NCI-H1436 (cell line): ENCODE measurements at places on chromosomes 5 and 9.

DNA sequence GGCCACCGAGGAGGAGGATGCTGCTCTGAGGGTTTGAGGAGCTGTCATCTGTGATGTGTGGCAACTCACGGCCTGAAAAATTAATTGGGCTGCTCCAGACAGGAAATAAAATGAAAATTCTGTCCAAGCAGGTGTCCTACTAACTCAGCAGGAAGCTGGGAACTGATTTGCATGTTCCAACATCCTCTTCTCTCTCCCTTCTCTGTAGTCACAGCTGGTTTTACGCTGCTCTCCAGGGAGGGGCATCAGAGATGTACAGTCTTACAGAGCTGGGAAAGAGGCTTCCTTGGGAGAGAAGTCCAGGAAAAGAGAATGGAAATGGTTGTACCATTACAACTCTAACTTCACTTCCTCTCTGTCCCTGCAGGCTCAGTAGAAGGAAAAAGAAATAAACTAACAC lies 24.2 kb upstream of the SIL1 start:
- DNase-seq = no peak

DNA sequence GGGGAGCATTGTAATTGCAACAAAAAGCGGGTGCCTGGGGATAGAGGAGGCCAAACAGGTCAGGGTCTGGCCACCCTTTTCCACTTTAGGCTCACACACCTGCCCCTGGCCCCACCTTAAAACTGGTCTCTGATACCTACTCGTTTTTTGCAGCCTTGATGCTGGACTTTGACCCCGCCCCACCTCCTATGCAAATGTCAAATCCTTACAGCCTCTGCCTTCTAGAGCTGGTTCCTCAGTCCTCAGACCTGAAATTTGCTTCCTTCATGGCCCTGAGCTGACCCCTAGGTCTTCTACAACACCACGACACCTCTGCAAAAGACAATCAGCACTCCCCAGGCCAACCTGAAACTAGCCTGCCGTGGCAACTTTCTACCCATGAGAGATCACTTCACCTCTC lies 37.7 kb downstream of the SMIM23 start:
- no peak for DNase-seq

DNA sequence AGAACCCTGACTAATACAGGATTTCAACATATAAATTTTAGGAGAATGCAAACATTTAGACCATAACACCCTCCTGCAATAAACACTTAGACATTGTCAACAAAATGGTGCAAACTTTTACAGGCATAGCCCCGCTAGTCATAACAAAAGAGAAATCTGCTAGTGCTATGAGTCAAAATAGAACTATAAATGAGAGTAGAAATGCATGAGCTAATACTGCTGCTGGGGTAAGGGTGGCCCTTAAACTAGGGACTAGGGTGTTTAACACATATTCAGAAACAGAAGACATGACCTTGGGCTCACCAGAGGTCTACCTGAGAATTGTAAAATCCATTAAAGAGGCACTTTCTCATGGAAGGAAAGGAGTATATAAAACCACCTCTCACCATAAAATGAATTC lies 131.6 kb downstream of the TLR4 start:
- no peak for DNase-seq

DNA sequence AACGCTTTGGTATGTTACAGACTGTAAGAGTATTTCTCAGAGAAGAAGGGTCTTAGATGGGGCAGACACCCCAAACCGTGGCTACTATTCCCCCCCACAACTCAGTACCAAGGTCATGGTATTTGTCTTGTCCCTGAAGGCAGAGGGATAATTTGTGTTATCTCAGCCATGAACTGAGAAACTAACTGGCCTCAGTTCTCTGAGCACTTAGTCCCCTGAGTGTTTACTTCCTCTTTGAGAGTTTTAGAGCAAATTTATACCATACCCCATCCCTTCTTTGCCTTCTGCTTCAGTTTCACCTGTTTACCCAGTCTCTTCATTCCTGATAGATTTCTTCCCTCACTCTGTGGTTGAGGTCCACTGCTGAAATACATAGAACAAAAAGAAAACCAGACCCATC lies 183.9 kb downstream of the LRRC70 start:
- DNase-seq = no peak

GRCh38 chr9:134043531-134043988 lies 18.3 kb downstream of the BRD3OS start:
- no peak for DNase-seq

- no peak for DNase-seq
Observed at GRCh38 chr9:113322671-113323070, 17.4 kb downstream of the WDR31 start.

DNA sequence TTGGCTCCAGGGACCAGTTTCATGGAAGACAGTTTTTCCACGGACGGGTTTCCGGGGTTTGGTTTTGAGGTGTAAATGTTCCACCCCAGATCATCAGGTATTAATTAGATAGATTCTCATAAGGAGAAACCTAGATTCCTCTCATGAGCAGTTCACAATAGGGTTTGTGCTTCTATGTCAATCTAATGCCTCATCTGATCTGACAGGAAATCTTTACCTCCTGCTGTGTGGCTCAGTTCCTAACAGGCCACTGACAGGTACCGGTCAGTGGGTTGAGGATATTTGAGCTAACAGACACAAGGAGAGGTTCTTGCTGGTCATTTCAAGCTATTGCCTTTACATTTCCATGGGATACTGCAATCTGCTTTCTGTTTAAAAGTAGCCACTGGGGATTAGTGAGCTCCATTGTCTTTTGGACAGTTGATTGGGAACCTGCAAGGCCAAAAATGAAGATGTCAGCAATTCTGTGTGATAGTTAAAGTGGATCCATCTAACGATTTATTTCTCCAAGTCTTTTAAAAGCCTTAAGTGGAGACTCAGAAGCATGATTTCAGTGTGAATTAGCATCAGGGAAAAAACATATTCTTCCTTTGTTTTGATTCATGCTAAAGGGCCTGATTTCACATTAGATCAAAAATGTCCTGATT lies 38.6 kb downstream of the MRPS30 start:
- DNase-seq = no peak

DNA sequence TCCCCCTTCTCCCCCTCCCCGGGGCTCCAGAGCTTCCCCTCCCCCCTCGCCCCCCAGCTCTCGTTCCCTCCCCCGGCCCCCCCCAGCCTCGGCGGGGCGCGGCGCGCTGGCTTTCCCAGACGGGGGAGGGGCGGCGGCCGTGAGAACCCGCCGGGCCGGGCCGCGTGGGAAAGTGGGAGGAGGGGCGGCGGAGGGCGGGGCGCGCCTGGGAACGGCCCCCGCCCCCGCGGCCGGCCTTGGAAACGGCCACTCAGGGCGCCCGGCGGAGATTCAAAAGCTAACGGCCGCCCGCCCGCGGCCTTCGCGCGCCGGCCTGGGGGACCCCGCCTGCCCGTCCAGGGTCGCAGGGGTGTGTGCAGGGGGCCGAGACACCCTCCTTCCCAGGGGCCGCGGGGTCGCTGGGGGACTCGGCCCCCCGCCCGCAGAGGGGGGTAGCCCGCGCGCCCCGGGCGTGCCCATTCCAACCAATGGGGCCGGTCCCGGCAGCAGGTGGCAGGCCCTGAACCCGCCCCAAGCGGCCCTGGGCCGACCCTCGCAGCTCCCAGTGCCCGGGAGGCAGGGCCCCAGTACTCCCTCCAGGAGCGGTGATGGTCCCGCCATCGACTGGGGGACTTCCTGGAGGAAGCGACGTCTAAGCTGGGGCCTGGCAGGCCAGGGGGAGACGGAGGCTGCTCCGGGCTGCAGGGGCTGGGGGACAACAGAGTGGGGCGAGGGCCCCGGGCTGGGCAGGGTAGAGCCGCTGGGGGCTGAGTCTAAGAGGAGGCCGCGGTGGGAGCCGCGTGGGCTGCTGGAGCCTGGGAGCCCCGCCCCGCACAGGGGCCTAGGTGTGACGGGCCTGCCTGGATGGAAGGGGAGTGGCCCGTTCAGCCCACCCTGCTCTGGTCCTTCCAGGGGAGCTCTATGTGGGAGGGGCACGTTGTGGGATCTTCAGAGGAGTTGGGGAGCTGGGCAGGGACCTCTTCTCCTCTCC lies 14.2 kb upstream of the NRARP start:
- DNase-seq = peak; percentile 55

GRCh38 chr9:107299437-107299836 lies 16.4 kb downstream of the RAD23B start:
- DNase-seq = no peak

GRCh38 chr9:18890372-18890771 lies 142.6 kb downstream of the SAXO1 start:
- DNase-seq = no peak

DNA sequence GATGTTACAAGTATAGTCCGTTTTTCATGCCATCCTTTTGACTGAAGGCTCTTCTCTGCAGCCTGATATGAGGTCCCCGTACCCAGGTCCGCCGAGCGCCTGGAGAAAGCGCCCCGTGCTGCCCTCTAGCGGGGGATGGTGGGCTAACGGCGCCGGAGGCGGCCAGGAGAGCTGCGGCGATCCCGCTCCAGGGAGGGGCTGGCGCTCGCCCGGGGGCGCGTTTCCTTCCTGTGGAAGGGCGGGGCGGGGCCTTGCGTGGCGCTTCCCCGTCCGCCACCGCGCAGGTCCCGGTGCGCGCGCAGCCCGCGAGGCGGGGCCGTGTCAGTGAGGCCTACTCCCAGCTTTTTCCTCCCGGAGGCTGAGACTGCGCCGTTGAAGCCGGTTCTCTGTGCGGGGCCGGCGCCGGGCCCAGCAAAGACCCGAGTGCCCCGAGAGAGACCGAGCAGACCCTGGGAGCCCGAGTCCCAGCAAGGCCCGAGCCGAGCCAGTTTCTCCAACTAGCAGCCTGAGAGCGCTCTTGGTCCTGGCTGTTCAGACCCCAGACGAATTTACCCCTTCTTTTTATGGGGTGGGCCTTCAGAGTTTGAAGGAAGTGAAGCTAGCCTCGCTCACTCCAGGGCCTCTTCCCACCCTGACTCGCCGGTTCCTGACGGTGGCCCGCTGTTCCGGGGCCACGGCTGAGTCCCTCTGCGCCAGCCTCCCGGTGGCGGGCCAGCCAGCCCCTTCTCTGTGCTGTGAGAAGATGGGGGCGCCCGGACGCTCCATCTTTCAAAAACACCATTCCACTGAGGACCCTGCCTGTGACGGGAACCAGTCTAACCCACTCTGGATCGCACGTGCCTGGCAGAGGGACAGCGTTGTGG lies 9.7 kb upstream of the PHF2 start:
- peak; percentile 97 for DNase-seq

DNA sequence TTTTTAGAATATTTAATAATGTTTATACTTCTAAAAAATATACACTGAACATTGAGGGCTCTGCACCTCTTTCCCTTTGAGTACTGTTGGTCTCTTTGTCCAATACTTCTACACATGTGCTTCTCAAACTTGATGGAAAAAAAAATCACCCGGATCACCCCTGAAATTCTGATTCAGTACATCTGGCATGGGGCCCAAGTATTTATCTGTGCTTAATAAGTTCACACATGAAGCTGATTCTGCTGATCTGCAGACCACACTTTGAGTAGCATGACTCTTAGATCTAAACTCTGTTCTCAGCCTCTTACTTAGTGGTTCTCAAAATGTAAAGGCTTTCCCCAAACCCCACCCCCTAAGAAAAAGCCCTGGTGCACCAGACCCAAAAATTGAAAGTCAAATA lies 12.0 kb downstream of the RUSC2 start:
- DNase-seq = no peak
